Lung (tissue), 17 donors: ENCODE measurements at places on chromosomes 2 and 18. TPM values are rescaled to one million over a fixed set of nuclear protein-coding genes. Genes with fewer than 3 reads are reported as not detected.
A peak's percentile ranks its signal among the peaks of the same experiment; 100 is the strongest.

- no peaks in the 10 kb centered on the region for H3K36me3 ChIP-seq
- peak; percentile 83 for DNase-seq
Observed at GRCh38 chr2:179264368-179265081, at the start of gene SESTD1. Gene SESTD1 (minus strand): TSS chr2:179264832. CDS start chr2:179191841, 72,991 bp downstream.

GRCh38 chr2:23221236-23221635 is 163.7 kb upstream of the KLHL29 start:
- no peak overlapping the region for H3K27ac ChIP-seq
- H3K4me3 ChIP-seq: no peak overlapping the region
- H3K36me3 ChIP-seq: no peaks in the 10 kb centered on the region
- no peak for DNase-seq

GRCh38 chr18:78160961-78161656 is 818.5 kb upstream of the SALL3 start:
- H3K27ac ChIP-seq: no peak overlapping the region
- DNase-seq: no peak

DNA sequence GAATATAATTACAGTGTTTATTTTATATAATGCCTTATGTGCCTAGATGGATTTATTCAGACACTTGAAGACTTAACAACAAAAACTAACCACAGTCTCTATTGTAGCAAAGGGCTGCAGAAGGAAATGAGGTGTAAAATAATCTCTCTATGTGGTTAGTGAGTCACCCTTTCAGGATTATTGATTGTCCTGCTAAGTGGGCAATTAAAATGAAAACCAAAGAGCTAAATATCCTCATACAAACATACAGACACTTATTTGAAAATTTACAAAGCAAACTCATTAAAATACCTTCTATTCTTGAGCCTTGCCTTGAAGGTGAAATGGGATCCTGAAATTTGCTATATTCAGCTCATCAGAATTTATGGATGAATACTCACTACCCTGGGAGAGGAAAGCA is 27.7 kb upstream of the DCC start:
- DNase-seq: no peak
- H3K27ac ChIP-seq: no peak overlapping the region
- H3K4me1 ChIP-seq: no peaks in the 10 kb centered on the region
- H3K4me3 ChIP-seq: no peak overlapping the region
- H3K27me3 ChIP-seq: no peaks in the 10 kb centered on the region

DNA sequence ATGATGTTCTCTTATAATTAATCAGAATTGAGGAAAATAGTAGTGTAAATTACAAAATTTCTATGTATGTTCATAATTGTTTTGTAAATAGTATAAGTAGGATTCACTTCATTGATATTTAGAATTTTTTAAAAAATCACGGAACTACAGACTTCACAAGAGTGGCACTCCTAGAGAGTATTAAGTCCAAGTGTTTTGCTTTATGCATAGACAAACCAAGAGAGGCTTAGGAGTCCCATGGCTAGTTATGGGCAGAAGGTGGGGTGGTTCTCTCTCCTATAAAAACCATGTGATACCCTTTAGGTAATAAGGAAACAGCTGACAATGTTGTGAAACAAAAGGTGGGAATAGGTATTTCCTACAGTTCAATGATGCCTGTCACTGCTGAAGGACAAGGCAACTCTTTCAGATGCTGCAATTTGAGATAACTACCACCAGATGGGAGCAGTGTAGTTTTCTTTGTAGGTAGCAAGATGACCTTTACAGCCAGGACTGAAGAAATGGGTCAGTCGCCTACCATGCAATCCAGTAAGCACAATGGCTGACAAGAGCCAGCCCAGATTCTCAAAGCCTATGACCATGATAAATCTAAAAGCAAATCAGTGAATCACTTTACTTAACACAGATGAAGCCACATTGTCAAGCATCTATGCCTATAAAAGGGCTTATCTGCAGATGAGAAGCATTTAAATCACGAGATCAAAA is 83.9 kb downstream of the AAK1 start:
- H3K4me1 ChIP-seq: no peaks in the 10 kb centered on the region
- H3K27me3 ChIP-seq: no peaks in the 10 kb centered on the region
- DNase-seq: no peak
- H3K4me3 ChIP-seq: no peak overlapping the region

- H3K36me3 ChIP-seq: no peaks in the 10 kb centered on the region
- no peak overlapping the region for H3K4me3 ChIP-seq
- no peak overlapping the region for H3K27ac ChIP-seq
- H3K4me1 ChIP-seq: no peaks in the 10 kb centered on the region
- no peak for DNase-seq
Observed at GRCh38 chr2:213834746-213835145, 550.5 kb downstream of the SPAG16 start.

GRCh38 chr2:228417956-228418355 is 236.5 kb upstream of the SPHKAP start:
- H3K27ac ChIP-seq: no peak overlapping the region
- H3K36me3 ChIP-seq: no peaks in the 10 kb centered on the region
- H3K27me3 ChIP-seq: no peaks in the 10 kb centered on the region
- H3K4me3 ChIP-seq: no peak overlapping the region
- DNase-seq: peak; percentile 86

Gene SCYGR4
- not detected for total RNA-seq

DNA sequence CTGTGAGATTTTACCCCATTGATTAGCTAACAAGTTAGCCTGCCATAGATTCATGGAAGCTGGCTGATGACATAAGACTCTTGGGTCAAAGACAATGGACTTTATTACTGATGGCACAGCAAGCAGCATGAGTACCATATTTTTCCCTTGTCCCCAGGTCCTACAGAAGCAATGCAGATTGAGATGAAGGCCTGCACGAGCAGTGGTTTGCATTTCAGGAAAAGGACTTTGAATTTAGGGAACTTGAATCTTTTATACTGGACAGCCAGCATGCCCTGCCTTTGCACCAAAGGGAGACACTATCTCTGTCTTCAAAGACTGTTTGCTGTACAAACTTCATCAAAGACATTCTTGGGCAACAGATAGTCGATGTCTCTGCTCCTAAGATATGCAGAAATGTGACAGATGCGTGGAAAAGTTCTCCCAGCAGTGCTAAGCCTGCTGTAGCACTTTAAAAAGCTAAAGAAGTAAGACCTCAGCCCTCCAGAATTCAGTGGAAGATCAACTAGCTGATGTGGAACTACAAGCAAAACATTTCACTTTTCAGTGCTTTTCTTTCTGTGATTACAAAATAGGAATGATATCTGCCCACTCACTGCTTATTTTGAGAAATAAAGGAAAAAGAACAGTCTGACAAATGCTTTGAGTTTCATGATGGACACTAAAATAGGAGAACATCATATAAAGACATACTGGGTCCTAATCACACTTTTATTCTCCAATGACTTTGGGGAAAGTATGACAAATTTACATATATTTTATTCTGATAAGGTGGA is 44.4 kb upstream of the TANK start:
- H3K4me3 ChIP-seq: no peak overlapping the region
- H3K27ac ChIP-seq: no peak overlapping the region
- no peaks in the 10 kb centered on the region for H3K27me3 ChIP-seq
- H3K4me1 ChIP-seq: no peaks in the 10 kb centered on the region
- no peak for DNase-seq
- no peaks in the 10 kb centered on the region for H3K36me3 ChIP-seq

- no peak for DNase-seq
- no peaks in the 10 kb centered on the region for H3K4me1 ChIP-seq
- H3K4me3 ChIP-seq: no peak overlapping the region
Observed at GRCh38 chr2:16763493-16763899, 97.9 kb upstream of the CYRIA start.

DNA sequence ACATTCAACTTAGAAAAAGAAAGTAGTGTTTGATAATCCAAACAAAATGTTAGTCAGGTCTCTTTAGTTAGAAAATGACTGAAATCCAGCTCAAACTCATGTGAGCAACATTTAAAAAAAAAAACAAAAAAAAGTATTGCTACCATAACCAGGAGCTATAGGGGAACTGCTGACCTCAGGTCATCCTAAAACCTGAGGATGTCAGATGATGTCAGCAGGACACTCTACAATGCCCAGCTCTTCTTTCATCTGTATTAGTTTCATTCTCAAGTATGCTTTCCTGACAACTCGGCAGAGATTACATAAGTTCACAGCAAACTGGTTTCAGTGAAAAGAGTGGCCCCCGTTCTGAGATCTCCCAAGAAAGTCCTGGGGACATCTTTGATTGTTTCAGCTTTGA is 4.2 kb upstream of the ESCO1 start:
- no peak for DNase-seq
- H3K36me3 ChIP-seq: no peaks in the 10 kb centered on the region
- H3K4me1 ChIP-seq: no peaks in the 10 kb centered on the region
- H3K4me3 ChIP-seq: no peak overlapping the region
- no peaks in the 10 kb centered on the region for H3K27me3 ChIP-seq
- H3K27ac ChIP-seq: no peak overlapping the region

Gene CCDC121
- 12.8 TPM for total RNA-seq

DNA sequence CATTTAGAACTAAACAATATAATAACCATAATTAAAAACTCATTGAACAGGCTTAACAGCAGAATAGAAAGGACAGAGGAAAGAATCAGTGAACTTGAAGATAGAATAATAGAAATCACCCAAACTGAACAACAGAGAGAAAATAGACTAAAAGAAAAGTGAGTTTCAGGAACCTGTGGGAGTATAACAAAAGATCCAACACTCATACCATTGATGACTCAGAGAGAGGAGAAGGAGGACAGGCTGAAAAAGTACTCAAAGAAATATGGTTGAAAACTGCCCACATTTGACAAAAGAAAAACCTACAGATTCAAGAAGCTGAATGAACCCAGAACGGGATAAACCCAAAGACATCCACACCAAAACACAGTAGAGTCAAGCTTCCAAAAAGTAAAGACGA is 54.2 kb upstream of the FMNL2 start:
- H3K4me3 ChIP-seq: no peak overlapping the region
- H3K36me3 ChIP-seq: no peaks in the 10 kb centered on the region
- H3K27ac ChIP-seq: no peak overlapping the region
- H3K27me3 ChIP-seq: no peaks in the 10 kb centered on the region
- DNase-seq: no peak
- no peaks in the 10 kb centered on the region for H3K4me1 ChIP-seq

Gene MAP4K3
- total RNA-seq: 97.9 TPM

DNA sequence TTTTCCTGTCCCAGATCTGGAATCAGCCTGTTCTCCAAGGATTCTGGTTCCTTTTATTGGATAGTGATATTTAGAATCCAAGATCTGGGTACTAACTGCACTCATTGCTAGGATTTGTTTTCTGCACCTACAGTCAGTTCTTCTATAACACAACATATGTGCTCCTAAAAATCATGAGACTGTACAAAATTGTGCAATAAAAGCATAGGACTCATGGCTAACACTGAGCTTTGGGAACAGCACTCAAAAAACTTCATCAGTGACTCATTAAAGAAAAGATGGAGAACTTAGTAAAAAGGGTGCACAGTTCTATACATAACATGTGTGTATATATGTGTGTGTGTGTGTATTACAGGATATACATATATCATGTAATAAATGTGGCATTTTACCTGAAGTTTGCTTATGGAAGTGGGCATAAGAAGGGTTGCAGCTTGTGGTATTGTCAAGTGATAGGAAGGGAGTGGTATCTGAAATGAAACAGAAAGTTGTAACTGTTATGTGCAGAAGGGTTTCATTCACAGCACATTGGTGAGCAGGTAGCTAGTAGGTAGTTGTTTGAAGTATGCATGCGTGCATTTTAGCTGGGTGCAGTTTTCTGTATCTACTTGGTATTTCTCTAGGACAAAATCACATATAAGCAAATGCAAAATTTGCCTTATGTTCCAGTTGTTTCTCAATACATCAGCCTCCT is 5.9 kb upstream of the SCYGR2 start:
- no peak for DNase-seq
- H3K36me3 ChIP-seq: no peaks in the 10 kb centered on the region
- H3K4me3 ChIP-seq: no peak overlapping the region
- no peaks in the 10 kb centered on the region for H3K27me3 ChIP-seq
- no peaks in the 10 kb centered on the region for H3K4me1 ChIP-seq

DNA sequence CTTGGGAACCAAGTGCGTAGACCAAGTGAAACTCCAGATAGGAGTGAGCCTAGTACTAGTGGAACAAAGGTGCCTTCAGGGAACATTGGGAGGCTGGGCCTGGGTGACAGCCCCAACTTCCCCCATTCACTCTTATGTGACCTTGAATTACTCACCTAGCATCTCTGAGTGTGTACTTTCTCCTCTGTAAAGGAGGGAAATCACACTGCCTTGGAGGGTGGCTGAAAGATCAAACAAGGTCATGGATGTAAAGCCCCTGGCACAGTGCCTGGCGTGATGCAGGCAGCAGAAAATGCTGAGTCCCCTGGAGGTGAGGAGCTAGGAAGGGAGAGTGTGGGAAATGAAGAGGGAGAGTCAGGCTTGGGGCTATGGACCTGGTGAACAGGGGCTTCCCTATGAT is 45.9 kb downstream of the MARCO start:
- no peak overlapping the region for H3K4me3 ChIP-seq
- no peaks in the 10 kb centered on the region for H3K4me1 ChIP-seq
- H3K36me3 ChIP-seq: no peaks in the 10 kb centered on the region
- no peak for DNase-seq
- no peaks in the 10 kb centered on the region for H3K27me3 ChIP-seq

DNA sequence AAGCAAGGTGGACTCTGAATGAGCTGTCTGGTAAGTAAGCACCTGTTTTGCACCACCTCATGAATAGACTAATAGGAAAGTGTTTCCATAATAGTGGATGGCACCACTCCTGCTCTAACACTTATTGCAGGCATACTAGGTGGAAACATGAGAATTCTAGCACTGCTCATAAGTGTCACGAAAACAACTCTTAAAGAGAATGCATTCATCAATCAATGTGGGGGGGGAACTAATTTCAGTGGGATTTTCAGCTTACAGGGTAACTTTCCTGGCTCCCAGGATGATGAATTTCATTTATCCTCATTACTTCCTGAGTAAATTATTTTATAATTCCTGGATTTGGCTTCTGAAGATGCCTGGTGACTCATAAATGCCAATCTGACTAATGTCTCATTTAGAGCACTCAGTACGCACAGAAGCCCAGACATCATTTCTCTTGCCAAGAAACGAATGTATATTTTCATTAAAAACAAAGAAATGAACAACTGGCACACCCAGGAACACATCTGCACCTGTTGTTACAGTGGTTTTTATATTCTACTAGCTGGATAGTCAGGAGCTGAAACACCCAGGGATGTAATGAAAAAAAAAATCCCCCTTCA is 129.6 kb downstream of the PID1 start:
- DNase-seq: no peak
- no peak overlapping the region for H3K27ac ChIP-seq
- no peak overlapping the region for H3K4me3 ChIP-seq
- no peaks in the 10 kb centered on the region for H3K27me3 ChIP-seq
- no peaks in the 10 kb centered on the region for H3K36me3 ChIP-seq

Gene TXNDC2
- 0.12 TPM for total RNA-seq

Gene IGFBP2
- 104 TPM for total RNA-seq

GRCh38 chr2:1621501-1621900 is 122.8 kb downstream of the PXDN start:
- no peaks in the 10 kb centered on the region for H3K36me3 ChIP-seq
- H3K27me3 ChIP-seq: no peaks in the 10 kb centered on the region

Gene STEAP3
- total RNA-seq: 4.3 TPM

Gene SRD5A2
- 2.9 TPM for total RNA-seq

Gene HOXD3
- total RNA-seq: 1.1 TPM

Gene COL6A3
- 548 TPM for total RNA-seq
